CD4-positive, CD25-positive, alpha-beta regulatory T cell (primary cell): ENCODE measurements at places on chromosomes 13 and 19. TPM values are rescaled to one million over a fixed set of nuclear protein-coding genes. Genes with fewer than 3 reads are reported as not detected.
A peak's percentile ranks its signal among the peaks of the same experiment; 100 is the strongest.

ESD gene
- 30.1 TPM for total RNA-seq

- no peak for DNase-seq
Observed at GRCh38 chr19:15317392-15318071, 14.8 kb downstream of the BRD4 start.

DNA sequence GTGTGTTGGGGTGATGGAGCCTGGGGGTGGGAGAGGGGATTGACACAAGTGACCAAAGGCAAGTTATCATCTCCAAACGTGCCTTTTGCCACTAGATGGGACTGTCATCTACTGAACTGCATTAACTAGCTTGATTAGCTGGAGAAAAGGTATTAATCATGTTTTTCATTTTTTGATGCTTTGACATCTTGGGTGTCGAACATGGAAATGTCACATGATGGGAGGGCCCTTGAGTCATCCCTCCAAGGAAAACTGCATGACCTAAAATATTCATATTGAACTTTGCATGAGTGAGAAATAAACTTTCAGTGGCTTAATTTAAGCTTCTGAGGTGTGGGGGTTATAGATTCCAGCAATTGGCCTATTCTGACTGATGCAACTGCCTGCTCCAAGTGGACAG lies 73.3 kb downstream of the ALOX5AP start:
- DNase-seq = no peak

GRCh38 chr19:54673222-54673621 lies 10.4 kb downstream of the LILRB4 start:
- DNase-seq = no peak

DNA sequence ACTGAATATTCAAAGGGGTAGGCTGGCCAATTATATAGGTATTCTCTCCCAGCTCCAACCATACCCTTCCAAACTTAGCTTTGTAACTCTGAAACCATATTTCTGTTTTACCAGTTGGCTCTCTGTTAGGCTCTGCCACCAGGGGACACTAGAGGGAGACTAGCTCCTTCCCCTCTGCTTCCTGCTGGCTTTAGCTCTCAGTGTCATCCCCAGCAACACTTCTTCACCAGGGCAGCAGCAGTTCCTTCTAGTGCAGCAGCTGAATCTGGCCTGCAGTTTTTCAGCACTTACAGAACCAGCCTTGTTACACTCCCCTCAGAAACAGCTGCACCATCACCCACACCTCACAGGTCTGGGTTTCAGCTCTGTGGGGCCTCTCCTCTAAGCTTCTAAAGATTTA lies 51.0 kb upstream of the DOCK9 start:
- peak; percentile 67 for DNase-seq

GRCh38 chr13:24861617-24862362 lies 97.8 kb downstream of the RNF17 start:
- no peak for DNase-seq
